ENCODE measurements at places on chromosomes 6 and 20.

- no peak for DNase-seq
These were observed 27.6 kb upstream of the EPB41L1 start for GRCh38 chr20:36126836-36127527.

GRCh38 chr20:61989741-61990140, 75.9 kb downstream of the TAF4 start:
- no peak for DNase-seq

DNA sequence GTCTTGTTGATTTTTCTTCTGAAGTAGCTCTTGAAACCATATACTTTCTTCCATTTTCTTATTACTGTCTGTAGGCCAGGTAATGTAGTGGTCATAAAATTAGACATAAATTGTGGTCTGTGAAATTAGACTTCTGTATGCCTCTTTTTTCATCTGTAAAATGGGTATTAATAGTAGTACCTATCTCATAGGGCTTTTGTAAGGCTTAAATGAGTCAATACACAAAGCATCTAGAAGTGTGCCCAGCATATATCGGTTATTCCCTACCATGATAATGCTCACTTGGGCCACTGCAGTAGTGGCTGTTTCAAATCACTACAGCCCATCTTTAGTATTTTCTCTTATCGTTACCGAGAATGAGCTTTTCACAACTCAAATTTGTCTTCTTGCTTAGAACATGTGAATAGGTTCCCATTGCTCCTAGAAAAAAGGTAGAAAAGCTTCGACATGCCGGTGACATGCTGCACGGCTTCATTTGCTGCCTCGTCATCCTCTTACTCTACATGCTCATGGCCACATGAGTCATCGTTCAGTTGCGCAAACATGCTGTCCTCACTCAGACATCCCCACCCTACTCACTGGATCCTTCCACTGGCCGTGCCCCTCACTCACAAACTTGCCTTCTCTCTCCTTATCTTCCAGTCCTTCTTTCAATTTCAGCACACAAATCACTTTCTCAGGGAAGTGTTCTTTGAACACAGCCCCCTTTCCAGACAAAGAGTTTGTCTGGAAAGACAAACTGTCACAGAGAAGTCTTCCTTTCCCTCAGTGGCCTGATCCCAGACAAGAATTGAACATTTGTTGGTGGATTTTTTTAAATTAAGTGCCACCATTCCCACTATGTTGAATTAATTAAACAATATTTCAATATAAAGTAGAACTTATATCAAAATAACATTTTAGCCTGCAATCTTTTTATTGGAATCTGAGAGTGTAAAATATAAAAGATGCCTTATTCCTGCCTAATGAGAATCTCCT, 32.2 kb upstream of the ERVFRD-1 start:
- no peak for DNase-seq

DNA sequence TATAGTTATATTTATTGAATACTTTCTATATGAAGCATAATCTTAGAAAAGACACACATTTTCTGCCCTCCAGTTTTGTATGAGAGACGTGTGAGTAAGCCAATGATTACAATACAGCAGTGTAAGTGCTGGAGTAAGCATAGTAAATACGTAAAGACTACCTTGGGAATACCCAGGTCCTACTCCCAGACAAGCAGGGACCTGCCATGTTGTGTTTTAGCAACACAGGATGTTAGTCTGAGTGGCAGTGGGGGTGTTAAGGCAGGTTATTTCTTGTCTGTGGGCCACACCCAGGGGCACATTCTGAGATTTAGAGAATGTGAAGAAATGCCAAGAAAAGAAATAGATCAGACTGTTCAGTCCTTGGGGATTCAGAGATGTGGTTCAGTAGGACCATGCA, 34.3 kb upstream of the RNF144B start:
- no peak for DNase-seq

DNA sequence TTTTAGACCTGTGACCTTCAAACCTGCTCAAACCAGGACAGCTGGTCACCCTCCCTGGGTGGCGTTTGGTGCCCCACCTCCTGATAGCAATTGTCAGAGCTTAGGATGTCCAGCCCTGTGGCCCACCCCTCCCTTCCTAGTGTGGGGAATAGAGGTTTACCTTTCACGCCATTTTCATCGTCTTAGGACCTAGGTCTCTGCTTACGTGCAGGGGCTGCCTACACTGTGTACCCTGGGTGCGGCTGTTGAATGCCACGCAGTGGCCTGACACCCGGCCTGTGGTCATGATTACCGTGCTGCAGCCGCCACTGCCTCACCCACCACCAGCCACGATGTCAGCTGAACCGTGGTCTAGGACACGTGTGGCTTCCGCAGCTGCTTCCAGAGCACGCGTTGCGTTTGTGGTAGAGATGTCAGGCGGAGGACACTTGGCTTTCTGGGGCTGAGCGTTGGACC, 157.3 kb downstream of the DTNBP1 start:
- peak; percentile 49 for DNase-seq

GRCh38 chr20:18271160-18271559, 17.2 kb upstream of the ZNF133 start:
- DNase-seq, result no peak

- DNase-seq, result no peak
These were observed 1081.6 kb upstream of the EYS start for GRCh38 chr6:66788579-66788978.

DNA sequence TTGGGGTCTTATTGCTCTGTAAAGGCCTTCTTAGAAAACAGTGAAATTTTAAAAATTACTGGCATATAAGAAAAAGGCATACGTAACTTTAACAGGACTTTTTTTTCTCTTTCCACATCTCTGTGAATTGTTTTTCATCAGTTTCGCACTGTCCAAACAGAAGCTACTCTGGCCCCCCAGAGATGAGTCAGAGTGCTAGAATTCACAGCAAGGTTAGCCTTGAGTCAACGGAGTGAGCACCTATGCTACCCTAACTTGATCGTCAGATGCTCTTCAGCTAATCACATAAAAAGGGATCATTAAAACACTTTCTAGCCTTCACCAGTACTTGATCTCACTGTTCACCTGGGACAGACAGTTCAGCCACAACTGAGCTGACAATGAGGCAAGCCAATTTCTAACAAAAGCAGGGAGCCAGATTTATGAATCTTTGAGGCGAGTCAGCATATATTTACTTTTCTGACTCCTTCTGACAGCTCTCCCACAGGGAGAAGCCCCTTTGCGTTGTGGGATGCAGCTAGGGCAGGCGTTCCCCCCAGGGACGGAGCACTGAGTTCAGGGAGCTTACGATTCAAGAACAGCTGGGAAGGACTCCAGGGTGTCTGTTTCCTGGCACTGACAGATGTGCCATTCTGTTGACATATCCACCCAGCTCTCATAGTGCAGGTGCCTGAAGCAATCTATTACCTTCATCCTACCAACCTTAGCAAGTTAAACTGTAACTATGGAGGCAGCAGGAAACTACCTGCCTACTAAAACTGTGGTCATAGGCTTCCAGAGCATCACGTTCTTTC, 46.4 kb upstream of the SPDEF start:
- no peak for DNase-seq

DNA sequence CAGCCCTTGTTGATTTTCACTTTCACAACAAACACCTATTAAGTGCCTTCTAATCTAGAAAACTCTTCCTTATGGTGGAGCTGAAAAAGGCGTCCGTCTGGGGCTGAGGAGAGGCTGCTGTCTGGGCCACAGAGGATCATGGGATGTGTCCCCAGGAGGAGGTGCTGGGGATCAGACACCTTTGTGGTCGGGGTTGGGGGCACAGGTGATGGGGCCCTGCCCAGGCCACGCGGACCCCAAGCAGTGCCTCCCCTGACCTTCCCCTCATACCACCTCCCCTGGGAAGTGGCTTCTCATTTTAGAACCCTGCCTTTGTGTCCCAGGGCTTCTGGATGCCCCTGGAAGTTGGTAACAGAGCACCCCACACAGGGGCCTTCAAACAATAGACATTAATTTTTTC, 41.1 kb downstream of the SUN5 start:
- no peak for DNase-seq

- DNase-seq, result no peak
These were observed 209.9 kb upstream of the SLC35B3 start for GRCh38 chr6:8645212-8645611.

- no peak for DNase-seq
These were observed 50.9 kb downstream of the RPRD1B start for GRCh38 chr20:38084425-38084951.

DNA sequence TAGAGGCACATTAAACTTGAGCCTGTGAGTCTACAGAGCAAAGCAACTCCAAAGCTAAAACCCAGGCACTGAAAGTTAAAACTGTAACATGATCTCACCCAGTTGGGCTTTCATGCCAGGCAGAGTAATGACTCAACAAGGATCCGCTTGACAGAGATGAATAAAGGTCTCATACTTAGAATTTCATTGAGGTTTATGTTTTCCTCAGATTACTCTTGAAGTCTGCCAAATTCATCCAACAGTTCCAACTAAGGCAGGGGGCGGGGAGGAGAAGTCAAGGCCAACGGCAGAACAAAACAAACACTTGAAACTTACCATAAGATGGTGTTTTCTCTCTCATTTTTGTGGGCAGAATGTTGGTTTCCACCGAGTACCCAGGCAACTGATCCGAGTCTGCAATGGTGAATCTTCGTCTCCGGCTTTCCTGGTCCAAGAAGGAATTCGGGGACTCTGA, 54.0 kb upstream of the IPCEF1 start:
- peak; percentile 77 for DNase-seq

DNA sequence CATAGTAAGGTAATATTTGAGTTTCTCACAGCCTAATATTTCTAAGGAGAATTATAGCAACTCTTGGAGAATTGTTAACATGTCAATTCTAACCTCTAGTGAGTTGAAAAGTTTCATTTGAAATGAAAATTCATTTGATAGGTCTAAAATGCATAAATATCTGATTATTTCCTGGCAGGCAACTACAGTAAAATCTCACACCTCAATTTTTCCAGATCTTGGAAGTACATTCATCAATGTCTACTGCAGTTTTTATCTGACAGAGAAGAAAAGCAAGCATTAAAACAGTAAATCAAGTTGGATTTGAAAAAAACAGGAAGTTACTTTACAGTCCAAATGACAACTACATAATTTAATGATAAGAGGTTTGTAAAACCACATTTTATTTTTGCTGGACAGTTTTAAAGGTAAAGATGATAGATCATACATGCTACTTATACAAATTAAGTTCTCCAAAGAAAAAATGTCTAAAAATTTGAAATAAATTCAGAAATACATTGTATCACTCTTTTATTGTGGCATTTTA, 631.3 kb downstream of the EYS start:
- DNase-seq, result no peak

DNA sequence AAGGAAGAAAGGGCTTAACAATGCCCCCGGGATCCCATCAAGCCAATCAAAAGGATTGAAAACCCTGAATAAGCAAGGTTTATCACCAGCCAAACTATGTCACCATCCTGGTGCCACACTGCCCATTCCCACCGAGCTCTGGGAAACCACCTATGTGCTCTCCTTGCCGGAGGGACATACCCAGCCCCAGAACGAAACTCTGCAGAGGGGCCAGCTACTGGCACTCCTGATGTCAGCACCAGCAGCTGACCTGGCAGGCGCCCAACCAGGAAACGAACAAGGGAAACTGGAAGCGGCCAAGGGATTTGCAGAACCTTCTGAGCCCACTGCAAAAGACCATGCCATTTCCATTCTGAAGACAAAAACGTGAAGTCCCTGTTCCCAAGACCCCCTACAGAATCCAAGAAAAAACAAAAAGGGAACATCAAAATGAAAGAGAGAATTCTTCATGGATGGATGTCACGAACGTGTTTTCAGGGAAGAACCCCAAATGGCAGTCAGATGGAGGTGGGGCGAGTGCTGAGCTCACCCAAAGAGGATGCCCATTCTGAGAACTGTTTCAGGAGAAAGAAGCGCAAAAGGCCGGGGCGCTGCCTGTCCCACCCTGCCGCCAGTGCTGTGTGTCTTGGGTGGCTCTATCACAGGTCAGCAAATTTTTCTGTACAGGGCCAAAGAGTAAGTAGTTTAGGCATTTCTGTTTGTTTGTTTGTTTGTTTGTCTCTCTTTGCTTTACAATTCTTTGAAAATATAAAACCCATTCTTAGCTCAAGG, 305.2 kb downstream of the ESR1 start:
- peak; percentile 58 for DNase-seq

DNA sequence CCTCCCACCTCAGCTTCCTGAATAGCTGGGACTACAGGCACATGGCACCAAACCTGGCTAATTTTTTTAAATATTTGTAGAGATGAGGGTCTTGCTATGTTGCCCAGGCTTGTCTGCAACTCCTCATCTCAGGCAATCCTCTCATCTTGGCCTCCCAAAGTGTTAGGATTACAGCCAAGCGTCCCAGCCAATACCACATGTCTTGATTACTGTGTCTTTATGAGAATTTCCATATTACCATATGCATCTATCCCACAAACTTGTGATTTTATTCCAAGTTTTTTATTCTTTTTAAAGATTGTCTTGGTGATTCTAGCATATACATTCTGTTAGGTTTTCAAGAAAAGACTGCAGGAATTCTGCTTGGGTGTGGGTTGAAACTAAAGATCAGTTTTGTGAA, 82.7 kb downstream of the LPA start:
- no peak for DNase-seq

DNA sequence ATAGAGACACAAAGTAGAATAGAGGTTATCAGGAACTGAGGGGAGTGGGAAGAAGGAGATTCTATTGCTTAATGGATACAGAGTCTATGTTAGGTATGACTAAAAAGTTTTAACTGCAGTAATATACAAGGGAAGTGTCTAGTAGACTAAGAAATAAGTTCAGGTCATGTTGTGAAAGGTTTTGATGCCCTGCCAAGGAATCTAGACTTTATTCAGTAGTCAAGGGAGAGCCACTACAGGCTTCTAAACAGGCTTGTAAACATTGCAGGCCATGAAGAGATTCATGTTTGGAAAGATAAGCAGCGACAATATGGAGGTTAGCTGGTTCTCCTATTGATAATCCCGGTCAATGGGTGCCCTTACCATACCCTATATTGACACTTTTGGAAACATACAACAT, 352.8 kb upstream of the SOX4 start:
- no peak for DNase-seq

- DNase-seq, result no peak
These were observed 473 bp upstream of the DTNBP1 start for GRCh38 chr6:15663130-15663871.

GRCh38 chr6:42889815-42890214, 10.4 kb downstream of the RPL7L1 start:
- no peak for DNase-seq

- DNase-seq, result no peak
These were observed 268.8 kb downstream of the LMBRD1 start for GRCh38 chr6:69527921-69528476.

GRCh38 chr6:163655217-163656121, 241.0 kb downstream of the QKI start:
- no peak for DNase-seq

GRCh38 chr6:102298051-102298450, 904.5 kb downstream of the GRIK2 start:
- DNase-seq, result no peak

DNA sequence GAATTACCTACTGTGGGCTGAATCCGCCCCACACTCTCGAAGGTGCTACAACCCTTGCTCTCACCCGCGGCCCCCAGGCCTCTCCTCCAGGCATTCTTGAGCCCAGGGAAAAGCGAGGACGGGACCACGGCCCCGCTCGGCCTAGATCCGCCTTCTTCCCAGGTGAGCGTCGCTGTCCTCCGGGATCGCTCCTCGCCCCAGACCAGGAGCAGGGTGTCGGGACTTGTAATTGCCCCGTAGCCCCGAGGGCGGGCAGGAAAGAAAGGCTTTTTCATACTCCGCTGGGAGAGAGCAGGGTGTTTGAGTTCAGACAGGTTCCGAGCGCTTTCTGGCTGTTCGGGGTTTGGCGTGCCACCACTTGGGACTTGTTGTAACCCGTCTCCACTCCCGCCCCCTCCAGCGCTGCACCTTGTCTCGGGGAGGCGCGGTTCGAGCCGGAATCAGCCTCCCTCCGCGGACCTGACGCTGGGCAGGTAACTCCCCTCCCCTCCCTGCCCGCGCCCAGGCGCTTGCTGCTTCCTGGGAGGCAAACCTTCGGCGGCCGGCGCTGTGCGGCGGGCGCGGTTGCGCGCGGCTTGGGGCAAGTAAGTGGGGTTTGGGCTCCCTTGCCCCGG, at the start of gene FAM83B:
FAM83B (plus strand) TSS at position 529 of the 614 bp plus-strand sequence. CDS start 23,476 bp downstream, outside the sequence.
- peak; percentile 43 for DNase-seq
